ENCODE measurements at places on chromosomes 1 and 21. TPM values are rescaled to one million over a fixed set of nuclear protein-coding genes. Genes with fewer than 3 reads are reported as not detected.
A peak's percentile ranks its signal among the peaks of the same experiment; 100 is the strongest.

The LCE1B gene
- polyA plus RNA-seq, result not detected

The CTTNBP2NL gene
- 38.4 TPM for polyA plus RNA-seq

The EPHB2 gene
- polyA plus RNA-seq, result 2.0 TPM

The C1orf116 gene
- polyA plus RNA-seq, result not detected

The LYPD8 gene
- polyA plus RNA-seq, result not detected

The FRRS1 gene
- 0.13 TPM for polyA plus RNA-seq

The KRTAP13-2 gene
- not detected for polyA plus RNA-seq

The CORT gene
- polyA plus RNA-seq, result 0.33 TPM

The USH2A gene
- polyA plus RNA-seq, result 0.01 TPM

The IGFN1 gene
- polyA plus RNA-seq, result not detected

The OR2T35 gene
- not detected for polyA plus RNA-seq

The FAM3B gene
- not detected for polyA plus RNA-seq

- no peak for DNase-seq
These were observed 923.1 kb upstream of the NEGR1 start for GRCh38 chr1:73205294-73205973.

- DNase-seq, result no peak
These were observed 27.6 kb downstream of the GPR88 start for GRCh38 chr1:100565533-100565932.

DNA sequence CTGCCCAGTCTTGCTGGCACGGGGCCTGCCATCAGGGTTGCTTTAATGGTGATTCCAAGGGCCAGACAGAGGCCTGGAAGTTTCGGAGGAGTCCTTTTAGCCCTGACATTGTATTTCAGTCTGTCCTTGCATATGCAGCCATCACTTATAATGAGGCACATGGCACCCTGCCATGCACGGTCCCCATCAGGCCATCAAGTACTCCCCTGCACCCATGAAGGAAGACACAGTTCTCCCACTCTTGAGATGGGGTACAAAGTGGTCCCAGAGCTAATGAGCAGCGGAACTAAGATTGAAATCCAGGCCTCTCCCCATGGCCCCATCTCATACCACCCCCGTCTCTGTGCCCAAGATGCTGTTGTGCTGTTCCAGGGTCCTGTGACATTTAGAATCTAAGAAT lies 596.6 kb downstream of the PTPRU start:
- no peak for DNase-seq

GRCh38 chr1:240811256-240811655 lies 199.3 kb upstream of the GREM2 start:
- no peak for DNase-seq

- no peak for DNase-seq
These were observed 39.8 kb downstream of the FAM78B start for GRCh38 chr1:166127003-166127402.

DNA sequence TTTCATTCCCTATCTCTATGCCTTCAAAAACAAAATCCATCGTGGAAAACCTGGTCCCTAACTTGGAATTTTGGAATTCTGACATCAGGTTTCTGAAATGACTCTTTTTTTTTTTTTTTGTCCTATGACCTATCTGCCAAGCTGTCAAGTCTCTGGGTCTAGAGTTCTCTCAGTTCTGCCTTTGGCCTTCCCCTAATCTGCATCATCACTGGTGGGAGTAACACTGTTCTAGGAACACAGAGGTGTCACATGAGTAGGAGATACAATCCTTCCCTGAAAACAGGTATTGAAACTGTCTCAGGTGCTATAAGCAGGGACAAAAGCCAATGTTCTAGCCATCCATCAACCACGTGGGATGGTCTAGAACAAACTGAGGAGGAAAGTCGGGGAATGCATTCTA lies 142.0 kb upstream of the ATP1B1 start:
- no peak for DNase-seq

GRCh38 chr1:218558271-218558810 lies 213.2 kb downstream of the TGFB2 start:
- DNase-seq, result no peak

DNA sequence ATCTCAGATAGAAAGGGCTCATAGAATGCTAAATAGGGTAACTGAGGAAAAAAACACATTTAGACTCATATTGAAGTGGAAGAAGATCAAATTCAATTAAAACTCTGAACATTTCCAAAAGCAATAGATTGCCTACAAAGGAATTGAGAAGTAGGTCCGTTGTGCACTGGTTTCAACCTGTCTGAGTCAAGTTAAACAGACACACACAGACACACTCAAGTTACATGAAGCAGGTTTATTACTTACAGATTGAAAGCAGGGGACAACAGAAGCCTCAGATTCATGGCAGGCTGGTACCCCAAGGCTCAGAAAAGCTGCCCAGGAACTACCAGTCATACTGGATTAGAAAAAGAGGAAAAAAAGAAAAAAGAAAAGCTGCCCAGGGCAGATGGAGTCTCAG lies 20.7 kb upstream of the S100A2 start:
- DNase-seq, result no peak

GRCh38 chr1:28860332-28861073 lies 48.5 kb downstream of the OPRD1 start:
- peak; percentile 33 for DNase-seq

DNA sequence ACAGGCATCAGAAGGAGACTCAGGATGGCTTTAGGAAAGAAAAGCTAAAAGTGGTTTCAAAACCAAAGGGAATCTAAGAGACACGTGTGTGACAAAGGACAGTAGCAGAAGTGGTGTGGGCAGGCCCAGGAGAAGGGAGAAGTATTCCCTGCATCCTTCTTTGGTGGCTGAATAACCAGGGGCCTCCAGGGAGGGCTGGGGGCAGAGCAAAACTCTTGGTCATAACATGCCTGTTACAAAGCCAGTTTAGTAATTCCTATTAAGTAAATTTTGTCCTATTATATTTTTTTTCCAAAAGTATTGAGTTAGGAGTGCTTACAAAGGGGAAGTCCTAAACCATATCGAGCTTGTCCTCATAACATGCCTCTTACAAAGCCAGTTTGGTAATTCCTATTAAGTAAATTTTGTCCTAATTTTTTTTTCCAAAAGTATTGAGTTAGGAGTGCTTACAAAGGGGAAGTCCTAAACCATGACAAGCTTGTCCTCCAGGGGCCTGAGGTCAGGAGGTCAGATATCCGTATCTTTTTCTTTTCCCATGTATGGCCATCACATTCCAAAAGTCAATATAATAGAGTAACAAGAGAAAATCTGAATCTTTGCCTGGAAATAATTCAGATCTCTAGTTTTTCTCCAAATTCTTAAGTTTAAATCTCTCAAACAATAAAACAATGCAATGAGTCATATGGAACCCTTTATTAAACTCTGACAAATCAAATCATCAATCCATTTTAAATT lies 509.2 kb downstream of the LTN1 start:
- no peak for DNase-seq

DNA sequence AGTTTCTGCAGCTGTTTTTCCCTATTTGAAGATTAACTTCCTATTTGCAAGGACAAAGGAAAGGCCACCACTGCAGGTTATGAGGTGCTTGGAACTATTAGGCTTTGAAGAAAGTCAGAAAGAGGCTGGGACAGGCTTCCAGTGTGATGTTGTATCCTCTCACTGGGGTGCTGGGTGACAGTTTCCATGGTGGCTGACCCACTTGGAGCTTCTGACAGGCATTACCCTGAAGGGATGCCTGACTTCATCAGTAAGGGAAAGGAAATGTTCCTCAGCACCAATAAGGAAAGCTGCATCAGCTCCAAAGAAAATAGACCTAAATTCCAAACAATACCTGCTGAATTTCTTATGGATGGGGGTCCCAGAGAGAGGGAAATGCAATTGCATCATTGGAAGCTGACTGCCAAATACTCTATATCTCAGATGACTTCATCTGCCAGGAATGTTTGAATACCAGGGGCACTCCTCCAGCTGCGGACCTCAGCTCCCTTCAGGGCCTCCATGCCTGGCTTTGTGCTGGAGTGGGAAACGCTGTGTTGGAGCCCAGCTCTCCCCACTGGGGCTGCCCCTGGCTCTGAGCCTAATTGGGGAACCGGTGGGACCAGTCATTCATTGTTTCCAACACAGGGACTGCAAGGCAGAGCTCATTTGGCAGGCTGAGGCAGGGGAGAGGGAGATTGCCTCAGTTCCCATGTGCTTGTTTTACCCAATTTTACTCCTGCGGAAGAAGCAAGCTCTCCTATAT lies 76.6 kb downstream of the RGL1 start:
- peak; percentile 68 for DNase-seq

GRCh38 chr1:194194724-194195123 lies 1008.3 kb upstream of the B3GALT2 start:
- DNase-seq, result no peak

- no peak for DNase-seq
These were observed 215.6 kb downstream of the GPR52 start for GRCh38 chr1:174663358-174663757.

DNA sequence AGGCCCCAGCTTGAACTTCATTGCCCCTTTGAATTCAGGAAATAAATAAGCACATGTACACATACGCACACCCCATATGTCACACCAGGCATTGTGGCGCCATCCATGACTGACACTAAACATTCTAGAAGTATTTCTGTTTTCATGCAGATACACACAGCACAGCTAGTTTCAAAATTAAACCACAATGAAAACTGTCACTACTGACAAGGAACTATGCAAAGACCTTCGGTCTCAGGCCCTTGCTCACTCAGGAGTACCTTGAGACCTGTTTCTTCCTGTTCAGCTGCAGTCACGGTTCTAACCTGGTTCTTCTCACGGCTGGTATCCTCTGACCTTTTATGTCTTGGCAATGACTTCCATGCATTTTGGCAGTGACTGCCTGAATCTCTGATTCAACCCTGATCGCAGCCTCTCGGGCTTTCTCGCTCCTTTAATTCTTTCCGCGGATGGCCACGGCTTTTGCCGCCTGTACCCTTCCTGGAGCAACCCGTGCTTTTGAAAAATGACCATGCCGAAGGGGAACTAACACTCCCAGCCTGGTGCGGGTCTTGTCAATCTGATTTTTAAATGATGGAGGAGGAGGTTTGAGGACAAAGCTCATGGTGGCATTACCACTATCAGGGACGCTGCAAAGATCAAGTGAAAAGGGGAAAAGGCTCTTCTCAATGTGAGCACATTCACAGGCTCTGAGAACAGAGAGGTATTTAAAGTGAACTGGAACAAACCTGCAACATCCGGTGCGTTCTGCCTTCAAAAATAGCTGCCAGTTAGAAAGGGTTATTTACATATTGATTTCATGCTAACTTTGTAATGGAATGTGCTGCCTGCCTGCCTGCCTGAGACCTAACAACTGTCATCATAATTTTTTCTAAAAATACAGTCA lies 384.6 kb downstream of the RRAGC start:
- DNase-seq, result no peak

GRCh38 chr21:15679630-15680029 lies 50.2 kb upstream of the USP25 start:
- no peak for DNase-seq

- peak; percentile 64 for DNase-seq
These were observed 6.9 kb downstream of the PINK1 start for GRCh38 chr1:20640183-20640597.

- DNase-seq, result no peak
These were observed 41.8 kb downstream of the ATP2B4 start for GRCh38 chr1:203668401-203668800.

- DNase-seq, result no peak
These were observed 25.8 kb upstream of the PADI6 start for GRCh38 chr1:17346046-17346789.

DNA sequence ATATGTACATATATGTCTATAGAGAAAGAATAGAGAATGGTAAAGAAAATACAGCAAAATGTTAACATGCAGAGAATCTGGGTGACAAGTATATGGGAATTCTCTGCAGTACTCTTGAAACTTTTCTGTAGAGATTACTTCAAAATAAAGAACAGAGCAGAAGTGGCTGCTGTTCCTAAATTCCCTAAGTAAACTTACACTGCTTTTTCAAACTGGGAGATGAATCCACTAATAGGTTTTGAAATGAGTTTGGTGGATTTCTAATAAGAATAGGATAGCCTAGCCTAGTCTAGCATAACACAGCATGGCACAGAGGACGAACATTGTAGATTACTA lies 450 bp upstream of the CR2 start:
- DNase-seq, result peak; percentile 1

- DNase-seq, result no peak
These were observed 55.5 kb upstream of the TRAPPC10 start for GRCh38 chr21:43956670-43957035.

GRCh38 chr1:28602536-28603439 lies 10.7 kb downstream of the RAB42 start:
- DNase-seq, result peak; percentile 88

DNA sequence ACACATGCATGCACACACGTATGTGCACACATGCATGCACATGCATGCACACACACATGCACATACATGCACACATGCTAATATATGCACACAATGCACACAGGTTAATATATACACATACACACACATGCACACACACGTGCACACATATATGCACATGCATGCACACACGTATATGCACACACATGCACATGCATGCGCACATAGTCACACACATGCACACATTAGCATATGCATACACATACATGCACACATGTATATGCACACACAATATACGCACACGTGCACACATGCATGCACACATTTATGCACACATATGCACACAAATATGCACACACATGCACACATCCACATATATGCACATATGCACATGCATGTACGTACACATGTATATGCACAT lies 506.8 kb downstream of the MATN1 start:
- DNase-seq, result no peak

DNA sequence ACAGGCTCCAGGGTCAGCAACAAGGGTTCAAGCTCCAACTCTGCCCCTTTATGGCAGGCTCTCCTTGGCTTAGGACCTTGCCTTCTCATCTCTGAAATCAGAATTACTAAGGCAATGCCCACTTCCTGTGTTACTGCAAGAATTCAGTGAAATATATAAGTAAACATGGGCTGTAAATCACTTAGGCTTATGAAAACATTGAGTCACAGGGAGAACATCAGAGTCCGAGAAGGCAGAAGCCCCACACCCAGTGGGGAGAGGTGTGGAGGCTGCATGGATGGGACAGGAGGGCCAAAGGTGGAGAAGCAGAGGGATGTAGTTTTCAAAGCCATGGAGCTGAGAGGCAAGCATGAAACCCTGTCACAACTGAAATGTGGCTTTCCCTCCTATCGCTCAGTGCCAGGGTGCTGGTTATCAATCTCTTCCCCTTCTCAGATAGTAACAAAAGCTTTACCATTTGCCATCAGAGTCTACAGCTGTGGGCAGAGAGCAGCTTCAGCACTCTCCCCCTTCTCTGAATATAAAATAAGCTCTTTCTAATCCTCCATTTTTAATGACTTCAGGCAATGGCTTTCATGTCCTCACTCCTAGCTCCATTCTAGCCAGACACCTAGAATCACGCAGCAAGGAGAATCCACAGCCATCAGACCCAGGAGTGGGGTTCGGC lies 3.4 kb downstream of the RGS8 start:
- no peak for DNase-seq

All from GM23248 (cell line).